ENCODE measurements at places on chromosomes 2 and 18.

GRCh38 chr2:48943436-48943835 is 187.9 kb upstream of the LHCGR start:
- no peak for DNase-seq

GRCh38 chr2:226802573-226802972 is 3.0 kb upstream of the IRS1 start:
- DNase-seq = no peak

GRCh38 chr2:120833127-120833675 is 97.5 kb downstream of the GLI2 start:
- no peak for DNase-seq

- DNase-seq = no peak
Observed at GRCh38 chr2:99346218-99346617, 9.0 kb downstream of the EIF5B start.

DNA sequence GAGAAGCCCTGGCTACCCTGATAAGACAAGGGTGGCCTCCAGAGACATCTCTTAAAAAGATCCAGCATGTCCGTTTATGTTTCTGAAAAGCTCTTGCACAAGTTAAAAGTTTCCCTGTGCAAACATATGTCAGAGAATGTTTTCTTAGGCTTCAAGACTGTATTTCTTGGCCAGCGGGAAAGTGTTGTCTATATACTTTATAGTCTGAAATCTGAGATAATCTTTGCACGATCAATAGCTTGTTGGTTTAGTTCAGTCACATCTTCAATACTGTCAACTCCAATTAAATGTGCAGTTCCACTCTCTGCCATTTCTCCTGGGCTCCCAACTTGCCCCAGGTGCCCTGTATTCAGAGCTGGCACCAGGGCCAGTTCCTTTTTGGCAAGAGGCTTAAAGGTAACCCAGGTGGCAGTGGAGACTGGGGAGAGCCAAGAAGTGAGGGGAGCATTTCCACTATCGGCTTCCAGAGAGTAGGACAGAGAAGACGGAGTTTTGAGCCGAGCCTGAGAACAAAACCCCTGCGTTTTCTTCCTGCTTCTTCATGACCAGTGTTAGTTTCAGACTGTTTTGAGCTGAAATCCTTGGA is 64.4 kb downstream of the ACOXL start:
- DNase-seq = no peak

DNA sequence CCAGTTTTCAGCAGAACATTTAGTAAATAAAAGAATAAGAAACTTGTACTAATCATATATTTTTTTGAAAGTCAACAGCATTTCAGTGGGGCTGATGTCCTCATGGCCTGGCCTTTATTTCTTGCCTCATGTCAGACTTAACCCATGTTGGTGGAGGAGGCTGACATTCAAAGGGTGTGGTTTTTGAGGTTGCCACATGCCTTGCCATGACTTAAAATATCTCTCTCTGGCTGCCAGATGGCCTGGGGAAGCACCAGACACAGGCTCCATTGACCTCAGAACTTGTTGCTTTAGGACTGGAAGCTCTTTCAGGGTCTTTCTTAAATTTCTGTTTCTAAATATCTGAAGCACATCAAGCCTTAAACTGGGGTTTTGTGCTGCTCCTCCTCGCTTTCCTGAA is 32.5 kb upstream of the CD28 start:
- peak; percentile 75 for DNase-seq

DNA sequence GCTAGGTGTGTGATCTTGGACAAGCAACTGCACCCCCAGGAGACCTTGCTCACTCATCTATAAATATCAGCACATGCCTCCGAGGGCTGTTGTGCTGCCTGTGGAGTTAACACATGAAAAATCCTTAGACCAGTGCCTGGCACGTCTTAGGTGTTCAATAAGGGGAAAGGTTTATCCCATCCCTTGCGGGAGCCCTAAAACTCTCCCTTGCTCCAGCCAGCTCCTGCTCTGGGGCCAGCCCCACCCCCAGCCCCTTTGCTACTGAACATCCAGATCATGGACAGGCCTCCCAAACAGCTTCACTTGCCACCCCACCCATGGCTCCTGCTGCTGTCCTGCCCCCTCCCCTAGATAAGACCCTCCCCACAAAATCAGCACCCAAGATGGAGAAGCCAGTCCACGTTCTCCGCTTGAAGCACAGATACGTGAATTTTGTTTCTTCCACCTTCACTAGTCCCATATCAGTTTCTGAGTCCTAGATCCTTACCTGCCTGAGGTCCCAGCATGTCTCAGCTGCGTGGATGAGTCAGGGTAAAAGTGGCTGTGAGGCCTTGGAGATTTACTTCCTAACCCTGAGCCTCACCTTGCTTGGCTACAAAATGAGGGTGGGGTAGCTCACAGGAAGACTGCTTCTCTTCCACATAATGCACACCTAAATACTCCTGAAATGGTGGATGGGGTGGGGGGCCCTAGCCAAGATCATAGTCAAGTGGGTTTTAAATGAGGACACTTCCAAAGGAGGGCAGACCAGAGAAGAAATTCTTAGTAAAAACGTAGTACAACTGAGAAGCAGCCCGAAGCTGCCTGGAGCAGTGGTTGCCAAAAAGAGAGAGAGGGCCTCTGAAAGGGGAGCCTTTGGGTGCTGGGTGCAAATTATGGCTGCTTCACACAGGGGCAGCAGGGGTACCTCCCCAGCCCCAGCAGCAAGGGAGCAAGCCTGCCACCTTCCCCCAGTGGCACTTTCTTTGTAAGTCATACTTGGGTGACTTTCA is 40.4 kb downstream of the C1QL2 start:
- DNase-seq = no peak

GRCh38 chr2:62506421-62506750 is 391 bp upstream of the TMEM17 start:
- no peak for DNase-seq

DNA sequence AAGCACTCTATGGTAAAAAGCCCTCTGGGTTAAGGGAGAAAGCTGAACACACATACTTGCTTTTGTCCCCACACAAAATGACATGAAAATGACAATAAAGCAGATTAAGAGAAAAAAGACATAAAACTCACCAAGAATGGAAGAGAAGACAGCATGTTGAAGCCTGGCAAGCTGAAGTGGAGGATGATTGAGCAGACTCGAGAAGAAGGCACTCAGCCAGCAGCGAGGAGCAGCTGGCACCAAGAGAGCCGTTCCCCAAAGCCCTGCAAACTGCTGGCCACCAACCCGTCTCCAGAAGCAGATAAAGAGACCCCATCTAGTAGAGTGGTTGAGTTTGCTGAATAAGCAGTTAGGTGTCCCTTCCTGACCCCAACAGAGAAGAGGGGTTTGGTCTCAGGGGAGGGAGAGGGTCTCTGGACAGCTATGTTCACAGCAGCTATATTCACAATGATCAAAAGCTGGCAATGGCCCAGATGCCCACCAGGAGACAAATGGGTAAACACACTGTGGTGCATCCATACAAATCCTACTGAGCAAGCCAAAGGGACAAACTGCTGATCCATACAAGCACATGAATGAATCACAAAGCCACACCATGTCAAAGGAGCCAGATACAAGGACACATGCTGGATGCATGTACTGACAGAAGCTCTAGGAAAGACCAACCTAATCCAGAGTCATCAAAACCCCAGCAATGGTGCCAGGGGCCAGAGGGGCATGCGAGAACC is 36.9 kb downstream of the FAM168B start:
- no peak for DNase-seq

DNA sequence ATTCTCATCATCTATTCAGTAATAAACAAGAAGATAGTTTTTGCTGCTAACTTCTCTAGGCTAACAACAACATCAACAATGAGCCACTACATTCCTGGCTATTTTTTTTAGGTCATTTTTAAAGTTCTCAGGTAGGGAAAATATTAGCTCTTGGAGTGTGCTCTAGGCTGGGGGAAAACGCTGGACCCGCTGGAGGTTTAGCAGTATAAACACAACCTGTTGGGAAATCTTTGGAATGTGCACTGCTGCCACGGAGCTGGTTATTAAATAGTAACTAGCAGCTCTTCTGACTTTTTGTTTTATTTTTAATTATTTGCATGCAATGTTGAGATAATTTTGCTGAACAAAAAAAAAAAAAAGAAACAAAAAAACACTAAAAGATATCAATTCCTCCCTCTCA is 892.1 kb upstream of the ACVR2A start:
- DNase-seq = no peak

DNA sequence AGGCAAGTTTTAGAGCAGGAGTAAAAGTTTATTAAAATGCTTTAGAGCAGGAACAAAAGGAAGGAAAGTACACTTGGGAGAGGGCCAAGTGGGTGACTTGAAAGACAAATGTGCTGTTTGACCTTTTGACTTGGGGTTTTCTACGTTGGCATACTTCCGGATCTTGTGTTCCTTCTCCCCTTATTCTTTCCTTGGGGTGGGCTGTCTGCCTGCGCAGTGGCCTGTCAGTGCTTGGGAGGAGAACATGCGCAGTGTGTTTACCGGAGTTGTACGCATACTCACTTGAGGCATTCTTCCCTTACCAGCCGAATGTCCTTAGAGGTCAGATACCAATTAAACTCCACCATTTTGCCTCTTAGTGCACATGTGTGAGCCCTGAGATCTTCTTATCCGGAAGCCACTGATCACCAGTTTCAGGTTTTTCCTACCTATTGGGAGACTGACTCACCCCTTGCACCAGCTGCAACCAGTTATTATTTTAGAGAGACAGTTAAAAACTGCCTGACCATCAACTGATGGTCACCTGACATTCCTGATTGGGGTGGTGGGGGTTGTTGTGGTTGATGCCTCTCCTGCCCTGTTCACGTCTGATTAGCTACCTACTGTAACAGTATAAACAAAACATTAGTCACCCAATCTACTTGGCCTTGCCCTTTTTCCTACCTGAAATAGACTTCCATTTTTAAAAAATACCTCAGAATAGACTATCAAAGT is 67.5 kb downstream of the NYAP2 start:
- DNase-seq = no peak

GRCh38 chr18:25099895-25100294 is 252.1 kb downstream of the ZNF521 start:
- no peak for DNase-seq

GRCh38 chr2:41123341-41123740 is 671.5 kb upstream of the SLC8A1 start:
- DNase-seq = no peak

GRCh38 chr2:130378206-130378897 is 22.5 kb downstream of the PTPN18 start:
- DNase-seq = no peak

GRCh38 chr2:43000242-43001054 is 208.1 kb upstream of the HAAO start:
- no peak for DNase-seq

DNA sequence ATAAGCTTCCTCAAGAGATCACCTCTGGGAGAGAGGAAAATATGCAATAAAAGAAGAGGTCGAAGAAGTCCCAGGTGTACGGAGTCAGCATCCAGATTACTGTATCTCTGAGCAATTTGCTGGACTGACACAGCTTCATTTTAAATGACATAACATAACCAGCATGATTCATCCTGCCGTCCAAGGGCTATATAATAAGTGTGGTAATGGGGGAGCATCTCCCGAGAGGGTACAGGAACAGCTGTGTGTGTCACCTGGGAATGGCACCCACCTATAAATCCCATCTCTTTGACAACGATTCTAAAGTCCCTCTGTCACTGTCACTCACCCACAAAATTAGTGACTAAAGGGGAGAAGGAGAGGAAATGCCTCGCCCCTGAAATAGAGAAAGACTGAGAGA is 19.3 kb upstream of the FZD7 start:
- no peak for DNase-seq

GRCh38 chr2:925711-926110 is 24.9 kb upstream of the SNTG2 start:
- no peak for DNase-seq

DNA sequence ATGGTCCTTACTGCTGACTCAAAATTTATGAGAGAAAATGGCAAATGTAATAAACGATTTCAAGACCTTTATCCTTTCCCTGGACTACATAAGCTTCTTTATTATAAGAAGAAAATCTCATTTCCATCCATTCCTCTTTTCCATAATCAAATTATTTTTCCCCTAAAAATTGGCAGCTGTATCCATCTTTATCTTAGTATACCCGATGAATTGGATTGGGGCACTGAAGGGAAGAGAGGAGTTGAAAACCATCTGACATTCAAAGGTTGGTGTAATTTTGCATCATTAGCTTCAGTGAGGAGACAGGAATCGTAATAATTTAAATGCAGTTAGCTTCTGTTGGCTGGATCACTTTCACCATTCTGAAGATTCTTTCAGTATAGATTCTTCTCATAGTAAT is 574.1 kb downstream of the XIRP2 start:
- DNase-seq = no peak

- peak; percentile 56 for DNase-seq
Observed at GRCh38 chr2:164910101-164910899, 45.0 kb downstream of the SLC38A11 start.

DNA sequence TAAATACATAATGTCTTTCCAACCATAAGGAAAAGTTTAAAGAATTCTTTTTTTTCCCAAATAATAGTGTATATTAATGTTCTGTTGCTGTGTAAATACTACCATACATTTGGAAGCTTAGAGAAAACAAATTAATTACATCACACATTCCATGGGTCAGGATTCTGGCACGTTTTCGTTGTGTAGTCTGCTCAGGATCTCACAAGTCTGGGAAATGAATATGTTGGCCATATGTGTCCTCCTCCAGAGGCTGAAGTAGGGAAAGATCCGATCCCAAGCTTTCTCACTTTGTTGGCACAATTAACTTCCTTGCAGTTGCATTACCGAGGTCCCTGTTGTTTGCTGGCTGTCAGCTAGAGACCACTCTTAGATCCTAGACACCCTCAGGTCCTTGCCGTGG is 83.9 kb downstream of the RPRM start:
- DNase-seq = no peak

GRCh38 chr2:230732914-230733401 is 20.3 kb downstream of the CAB39 start:
- DNase-seq = no peak

GRCh38 chr2:206083602-206084438 is 2.2 kb downstream of the INO80D start:
- peak; percentile 54 for DNase-seq

Measured in activated CD4-positive, alpha-beta T cell treated with anti-CD3 and anti-CD28 coated beads for 36 hours (primary cell).